ENCODE measurements at places on chromosomes 5 and 9. TPM values are rescaled to one million over a fixed set of nuclear protein-coding genes. Genes with fewer than 3 reads are reported as not detected.

DNA sequence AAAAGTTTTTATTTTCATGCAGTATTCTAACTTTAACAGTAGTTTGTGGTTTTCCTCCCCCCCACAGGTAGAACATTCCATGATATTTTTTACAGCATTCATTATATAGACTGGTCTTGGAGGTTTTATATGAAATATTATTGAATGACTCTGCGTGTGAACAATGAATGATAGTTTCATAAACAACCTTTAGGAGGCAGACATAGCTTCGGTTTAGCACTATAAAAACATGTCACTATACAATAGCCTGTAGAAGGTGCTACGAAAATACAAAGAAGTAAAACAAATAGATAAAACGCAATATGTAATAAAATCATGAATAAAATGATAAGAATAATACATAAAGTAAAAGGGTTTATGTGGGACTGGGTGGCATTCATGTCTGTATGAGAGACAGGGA lies 8.5 kb downstream of the KLF4 start:
- no peak for DNase-seq

DNA sequence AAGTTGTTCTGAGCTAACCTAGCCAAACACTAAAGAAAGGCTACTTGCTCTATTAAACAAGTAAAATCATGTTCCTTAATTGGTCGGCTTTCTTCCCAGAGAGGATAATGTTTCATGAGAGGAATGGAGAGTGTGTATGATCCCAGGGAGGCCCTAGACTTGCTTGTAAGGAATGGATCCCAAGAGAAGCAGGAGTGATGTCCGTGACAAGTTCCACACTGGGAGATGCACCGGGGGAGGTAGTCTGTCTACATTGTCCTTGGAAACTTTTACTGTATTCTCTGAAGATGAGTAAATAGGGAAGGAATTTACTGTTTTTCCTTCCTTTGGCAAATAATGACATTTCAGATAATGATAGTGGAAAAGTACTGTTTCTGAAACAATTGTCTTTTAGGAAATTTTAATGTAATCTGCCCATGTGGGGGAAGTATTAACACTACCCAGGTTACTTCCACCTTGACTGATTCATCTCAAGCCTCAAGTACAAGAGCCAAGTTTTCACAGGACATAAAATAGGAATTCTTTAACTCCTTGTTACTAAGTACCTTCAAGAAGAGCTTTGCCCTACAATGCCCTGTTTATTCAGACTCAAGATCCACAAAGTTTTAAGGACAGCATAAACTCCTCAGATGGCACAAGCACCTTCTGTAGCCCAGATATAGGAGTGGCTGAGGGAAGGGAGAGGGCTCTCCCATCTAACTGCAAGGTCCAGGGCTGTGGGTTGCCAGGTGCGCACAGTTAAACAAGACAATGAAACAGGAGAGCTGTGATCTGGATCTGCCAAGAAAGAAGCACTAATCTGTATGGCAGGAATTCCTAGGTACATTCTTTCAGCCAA lies 152.1 kb downstream of the GNA14 start:
- DNase-seq, result no peak

GRCh38 chr9:3971391-3972082 lies 328.3 kb downstream of the GLIS3 start:
- no peak for DNase-seq

The FBP1 gene
- 20.5 TPM for polyA plus RNA-seq

The DBH gene
- 1.1 TPM for polyA plus RNA-seq

The SLC36A1 gene
- polyA plus RNA-seq, result 5.7 TPM

The FGFR4 gene
- polyA plus RNA-seq, result 226 TPM

The IFNE gene
- 0.21 TPM for polyA plus RNA-seq

The STC2 gene
- 6.7 TPM for polyA plus RNA-seq

The MOB3B gene
- polyA plus RNA-seq, result 19.1 TPM
